ENCODE measurements at places on chromosomes 16 and 17. TPM values are rescaled to one million over a fixed set of nuclear protein-coding genes. Genes with fewer than 3 reads are reported as not detected.

The ERCC4 gene
- polyA plus RNA-seq, result 10.7 TPM

The OR4D1 gene
- polyA plus RNA-seq, result not detected

The DNAI2 gene
- polyA plus RNA-seq, result not detected

The HOXB4 gene
- polyA plus RNA-seq, result 12.7 TPM

The RTN4RL1 gene
- 1.1 TPM for polyA plus RNA-seq

The ADGRG3 gene
- polyA plus RNA-seq, result 0.10 TPM

The KRTAP9-4 gene
- not detected for polyA plus RNA-seq

The MARCHF10 gene
- 0.54 TPM for polyA plus RNA-seq

The RAB11FIP4 gene
- 15.6 TPM for polyA plus RNA-seq

The MMP15 gene
- polyA plus RNA-seq, result 14.4 TPM

The TPSB2 gene
- polyA plus RNA-seq, result 0.16 TPM

The ERN2 gene
- polyA plus RNA-seq, result 0.36 TPM

The UBALD1 gene
- 15.6 TPM for polyA plus RNA-seq

The BAHCC1 gene
- polyA plus RNA-seq, result 24.7 TPM

The RPGRIP1L gene
- 14.5 TPM for polyA plus RNA-seq

The RNPS1 gene
- polyA plus RNA-seq, result 221 TPM

The ATP1B2 gene
- 20.7 TPM for polyA plus RNA-seq

The KCTD19 gene
- 0.86 TPM for polyA plus RNA-seq
